ENCODE measurements at places on chromosomes 6 and 20. TPM values are rescaled to one million over a fixed set of nuclear protein-coding genes. Genes with fewer than 3 reads are reported as not detected.
A peak's percentile ranks its signal among the peaks of the same experiment; 100 is the strongest.

The OR12D3 gene
- total RNA-seq = not detected

The PGC gene
- total RNA-seq = not detected

The DNMT3B gene
- total RNA-seq = 0.37 TPM

The HIVEP1 gene
- total RNA-seq = 33.3 TPM

The PPP1R14C gene
- 37.0 TPM for total RNA-seq

The PDYN gene
- total RNA-seq = not detected

The TFAP2A gene
- not detected for total RNA-seq

The SALL4 gene
- not detected for total RNA-seq

The KCNK5 gene
- total RNA-seq = 58.6 TPM

GRCh38 chr6:142805042-142805441 is 139.9 kb downstream of the HIVEP2 start:
- DNase-seq = no peak
- H3K27me3 ChIP-seq = no peaks in the 10 kb centered on the region
- no peaks in the 10 kb centered on the region for H3K36me3 ChIP-seq
- no peak overlapping the region for H3K27ac ChIP-seq
- H3K4me1 ChIP-seq = no peaks in the 10 kb centered on the region

DNA sequence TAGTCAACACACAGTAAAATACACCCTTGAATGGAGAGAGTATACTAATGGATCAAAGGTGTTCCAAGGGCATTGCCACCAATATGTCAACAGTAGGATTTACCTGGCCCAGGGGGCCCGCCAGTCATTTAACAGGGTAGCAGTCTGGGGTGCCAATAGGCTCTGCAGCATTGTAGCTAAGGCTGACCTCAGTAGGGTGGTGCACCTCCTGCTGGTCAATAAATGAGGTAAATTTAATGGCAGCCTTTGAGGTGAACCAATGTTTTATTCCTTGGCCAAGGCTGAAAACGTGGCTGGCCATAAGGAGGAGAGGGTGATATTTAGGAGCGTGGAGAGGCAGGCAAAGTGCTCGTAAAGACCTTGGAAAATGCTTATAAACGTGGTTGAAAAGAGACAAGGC is 147.2 kb downstream of the RPS12 start:
- H3K36me3 ChIP-seq = no peaks in the 10 kb centered on the region
- H3K4me1 ChIP-seq = no peaks in the 10 kb centered on the region
- H3K27ac ChIP-seq = no peak overlapping the region
- H3K27me3 ChIP-seq = peaks cover 5% of the 10 kb centered on the region
- no peak for DNase-seq
- H3K4me3 ChIP-seq = no peak overlapping the region

- no peaks in the 10 kb centered on the region for H3K36me3 ChIP-seq
- H3K4me1 ChIP-seq = peaks cover 50% of the 10 kb centered on the region
- H3K27me3 ChIP-seq = no peaks in the 10 kb centered on the region
- H3K4me3 ChIP-seq = no peak overlapping the region
- H3K27ac ChIP-seq = peak overlapping the region; percentile 69
- DNase-seq = peak; percentile 21
Measured at GRCh38 chr6:109348226-109348625, 34.0 kb downstream of the CD164 start.

GRCh38 chr20:1204113-1204512 is 859 bp downstream of the C20orf202 start:
- no peaks in the 10 kb centered on the region for H3K36me3 ChIP-seq
- no peak overlapping the region for H3K27ac ChIP-seq
- no peak overlapping the region for H3K4me3 ChIP-seq

GRCh38 chr6:127533011-127533410 is 13.9 kb upstream of the MTCL3 start:
- no peak for DNase-seq
- H3K27me3 ChIP-seq = peaks cover 3% of the 10 kb centered on the region
- no peak overlapping the region for H3K4me3 ChIP-seq
- H3K27ac ChIP-seq = no peak overlapping the region
- H3K4me1 ChIP-seq = no peaks in the 10 kb centered on the region
- H3K36me3 ChIP-seq = no peaks in the 10 kb centered on the region

DNA sequence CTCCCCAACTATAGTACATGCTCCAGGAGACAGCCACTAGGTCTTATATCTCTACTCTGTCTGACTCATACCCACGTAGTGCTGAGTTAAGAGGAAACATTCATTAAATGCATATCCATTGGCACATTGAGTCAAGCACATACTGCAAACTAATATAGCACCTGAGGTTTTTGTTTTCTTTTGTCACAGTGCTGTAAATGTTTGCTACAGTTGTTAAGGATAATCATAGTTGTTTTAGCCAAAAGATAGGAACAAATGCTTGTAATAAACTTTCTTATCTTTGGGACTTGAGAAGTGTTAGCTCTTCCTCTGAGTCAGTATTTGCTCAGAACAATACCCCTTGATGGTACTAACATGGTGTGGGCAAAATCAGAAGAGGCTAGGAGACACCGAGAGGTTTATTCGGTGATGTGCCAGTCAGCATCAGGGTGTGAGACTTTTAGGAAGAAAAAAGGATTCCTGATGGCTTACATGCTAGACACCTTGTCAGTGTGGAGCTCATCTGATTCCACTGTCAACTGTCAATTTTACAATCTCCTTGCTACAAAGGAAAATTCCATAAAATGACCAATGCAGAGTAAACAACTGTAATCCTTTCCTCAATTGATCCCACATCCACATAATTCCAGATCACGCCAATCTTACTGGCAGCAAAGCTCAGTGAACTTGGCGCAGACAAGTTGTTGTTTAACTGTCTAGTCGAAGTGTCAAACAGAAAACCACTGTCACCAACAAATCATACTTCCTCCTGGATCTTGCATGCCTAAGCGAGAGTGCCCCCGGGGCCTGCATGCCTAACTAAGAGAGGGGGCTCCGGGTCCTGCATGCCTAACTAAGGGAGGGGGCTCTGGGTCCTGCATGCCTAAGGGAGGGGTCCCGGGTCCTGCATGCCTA is 36.1 kb downstream of the ELOVL2 start:
- DNase-seq = no peak
- H3K27me3 ChIP-seq = peaks cover 23% of the 10 kb centered on the region
- no peak overlapping the region for H3K27ac ChIP-seq

DNA sequence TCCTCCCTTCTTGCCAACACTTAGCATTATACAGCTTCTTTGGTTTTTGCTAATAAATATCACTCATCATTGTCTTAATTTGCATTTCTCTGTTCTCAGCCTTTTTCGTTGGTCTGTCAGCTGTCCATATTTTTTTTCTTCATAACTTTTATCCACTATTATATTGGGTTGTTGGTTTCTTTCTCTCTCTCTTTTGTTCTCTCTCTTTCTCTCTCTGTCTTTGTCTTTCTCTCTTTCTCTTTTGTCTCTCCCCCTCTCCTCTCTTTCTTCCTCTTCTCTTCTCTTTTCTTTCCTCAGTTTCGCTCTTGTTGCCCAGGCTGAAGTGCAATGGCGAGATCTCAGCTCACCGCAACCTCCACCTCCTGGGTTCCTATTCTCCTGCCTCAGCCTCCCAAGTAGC is 36.5 kb downstream of the JARID2 start:
- H3K4me3 ChIP-seq = no peak overlapping the region
- H3K4me1 ChIP-seq = peaks cover 15% of the 10 kb centered on the region
- H3K27me3 ChIP-seq = no peaks in the 10 kb centered on the region
- H3K36me3 ChIP-seq = no peaks in the 10 kb centered on the region
- no peak for DNase-seq

DNA sequence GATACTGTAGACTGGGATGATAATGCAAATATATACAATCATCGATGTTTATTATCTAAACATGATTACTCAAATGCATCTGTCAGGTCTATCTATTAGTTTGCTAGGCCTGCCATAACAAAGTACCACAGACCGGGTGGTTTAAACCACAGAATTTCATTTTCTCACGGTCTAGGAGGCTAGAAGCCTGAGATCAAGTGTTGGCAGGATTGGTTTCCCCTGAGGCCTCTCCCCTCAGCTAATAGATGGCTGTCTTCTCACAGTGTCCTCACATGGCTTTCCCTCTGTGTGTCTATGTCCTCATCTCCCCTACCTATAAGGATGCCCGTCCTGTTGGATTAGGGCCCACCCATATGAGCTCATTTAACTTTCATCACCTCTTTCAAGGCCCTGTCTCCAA is 512.6 kb upstream of the SLC35B3 start:
- H3K27ac ChIP-seq = no peak overlapping the region
- no peaks in the 10 kb centered on the region for H3K27me3 ChIP-seq
- DNase-seq = no peak
- no peaks in the 10 kb centered on the region for H3K4me1 ChIP-seq
- H3K36me3 ChIP-seq = no peaks in the 10 kb centered on the region
- H3K4me3 ChIP-seq = no peak overlapping the region

DNA sequence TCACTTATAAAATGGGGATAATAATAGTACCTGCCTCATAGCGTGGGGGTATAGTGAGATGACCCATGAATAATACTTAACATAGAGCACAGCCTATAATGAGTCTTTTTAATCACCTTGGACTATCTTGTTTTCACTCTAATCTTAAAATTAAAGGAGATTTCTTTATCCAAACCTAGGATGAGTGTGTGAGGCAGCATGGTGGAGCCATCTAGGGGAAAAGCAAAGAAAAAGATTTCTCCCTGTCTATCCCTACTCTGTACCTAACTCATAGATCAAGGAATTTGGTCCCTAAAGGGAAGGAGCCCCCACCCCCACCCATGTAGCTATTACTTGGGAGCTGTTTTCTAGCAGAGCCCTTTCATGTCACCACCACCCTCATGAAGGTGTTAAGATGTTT is 45.2 kb upstream of the PAK5 start:
- H3K4me3 ChIP-seq = no peak overlapping the region
- no peak overlapping the region for H3K27ac ChIP-seq
- H3K27me3 ChIP-seq = no peaks in the 10 kb centered on the region
- no peaks in the 10 kb centered on the region for H3K36me3 ChIP-seq
- no peak for DNase-seq

DNA sequence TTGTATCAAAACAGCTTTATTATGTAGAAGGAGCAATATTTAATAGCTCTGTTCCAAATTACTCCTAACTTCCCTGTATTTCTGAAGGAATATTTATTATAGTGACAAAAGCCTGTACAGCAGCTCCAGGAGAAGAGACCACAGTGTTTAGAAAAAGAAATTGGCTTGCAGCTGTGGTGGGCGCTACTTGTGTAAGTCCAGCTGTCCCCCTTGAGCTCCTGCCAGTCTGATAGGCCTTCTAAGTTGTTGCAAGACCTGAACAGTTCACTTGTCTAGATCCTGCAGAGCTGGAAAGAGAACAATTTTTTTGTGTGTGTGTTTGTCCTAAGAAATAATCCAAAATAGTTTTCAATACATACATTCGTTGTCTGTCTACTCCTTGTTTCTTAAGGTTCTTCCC is 86.6 kb downstream of the JARID2 start:
- no peak overlapping the region for H3K4me3 ChIP-seq
- no peaks in the 10 kb centered on the region for H3K27me3 ChIP-seq
- DNase-seq = no peak
- H3K4me1 ChIP-seq = peaks cover 11% of the 10 kb centered on the region
- H3K36me3 ChIP-seq = no peaks in the 10 kb centered on the region

GRCh38 chr6:26743941-26744699 is 84.6 kb upstream of the ZNF322 start:
- no peak for DNase-seq
- no peaks in the 10 kb centered on the region for H3K36me3 ChIP-seq
- H3K4me3 ChIP-seq = no peak overlapping the region
- no peaks in the 10 kb centered on the region for H3K4me1 ChIP-seq
- H3K27ac ChIP-seq = no peak overlapping the region

GRCh38 chr20:24676353-24676977 is 207.0 kb downstream of the SYNDIG1 start:
- H3K27ac ChIP-seq = no peak overlapping the region
- H3K4me3 ChIP-seq = no peak overlapping the region
- no peaks in the 10 kb centered on the region for H3K4me1 ChIP-seq

GRCh38 chr6:29112135-29112534 is 4.3 kb downstream of the OR2J3 start:
- H3K36me3 ChIP-seq = no peaks in the 10 kb centered on the region
- no peaks in the 10 kb centered on the region for H3K27me3 ChIP-seq
- H3K27ac ChIP-seq = no peak overlapping the region
- no peak overlapping the region for H3K4me3 ChIP-seq

DNA sequence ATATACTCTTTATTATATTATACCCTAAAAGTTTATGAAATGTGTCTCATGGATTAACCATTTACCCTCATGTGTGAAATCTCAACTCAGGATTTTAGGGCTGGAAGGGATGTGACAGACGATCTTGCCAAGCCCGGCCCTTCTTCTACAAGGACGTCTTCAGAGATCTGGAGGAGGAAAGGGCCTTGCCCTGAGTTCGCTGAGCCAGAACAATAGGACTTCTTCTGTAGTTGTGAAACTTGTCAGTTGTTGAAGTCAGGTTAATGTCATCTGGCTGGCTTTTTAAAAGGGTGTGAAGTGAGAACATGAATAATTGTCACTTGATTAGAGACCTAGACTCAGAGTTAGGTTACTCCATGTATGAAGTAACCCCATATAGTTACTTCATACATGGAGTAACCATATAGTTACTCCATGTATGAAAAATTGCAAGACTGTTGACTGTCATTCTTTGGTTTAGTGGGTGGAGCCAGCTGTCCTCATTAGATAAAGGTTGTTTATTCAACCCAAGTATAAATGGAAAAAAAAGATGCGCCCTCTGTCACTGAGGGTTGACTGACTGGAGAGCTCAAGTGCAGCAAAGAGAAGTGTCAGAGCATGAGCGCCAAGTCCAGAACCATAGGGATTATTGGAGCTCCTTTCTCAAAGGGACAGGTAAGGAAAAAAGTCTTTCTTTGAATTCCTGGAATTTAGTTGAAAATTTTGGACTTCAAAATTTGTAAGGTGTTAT is at the start of gene ARG1:
Gene ARG1 (plus strand): TSS at position 541 of the 730 bp plus-strand sequence. CDS start 57 bp downstream, at position 598.
- no peak for DNase-seq
- H3K4me3 ChIP-seq = no peak within 1 kb of the TSS
- H3K27ac ChIP-seq = no peak within 1 kb of the TSS

DNA sequence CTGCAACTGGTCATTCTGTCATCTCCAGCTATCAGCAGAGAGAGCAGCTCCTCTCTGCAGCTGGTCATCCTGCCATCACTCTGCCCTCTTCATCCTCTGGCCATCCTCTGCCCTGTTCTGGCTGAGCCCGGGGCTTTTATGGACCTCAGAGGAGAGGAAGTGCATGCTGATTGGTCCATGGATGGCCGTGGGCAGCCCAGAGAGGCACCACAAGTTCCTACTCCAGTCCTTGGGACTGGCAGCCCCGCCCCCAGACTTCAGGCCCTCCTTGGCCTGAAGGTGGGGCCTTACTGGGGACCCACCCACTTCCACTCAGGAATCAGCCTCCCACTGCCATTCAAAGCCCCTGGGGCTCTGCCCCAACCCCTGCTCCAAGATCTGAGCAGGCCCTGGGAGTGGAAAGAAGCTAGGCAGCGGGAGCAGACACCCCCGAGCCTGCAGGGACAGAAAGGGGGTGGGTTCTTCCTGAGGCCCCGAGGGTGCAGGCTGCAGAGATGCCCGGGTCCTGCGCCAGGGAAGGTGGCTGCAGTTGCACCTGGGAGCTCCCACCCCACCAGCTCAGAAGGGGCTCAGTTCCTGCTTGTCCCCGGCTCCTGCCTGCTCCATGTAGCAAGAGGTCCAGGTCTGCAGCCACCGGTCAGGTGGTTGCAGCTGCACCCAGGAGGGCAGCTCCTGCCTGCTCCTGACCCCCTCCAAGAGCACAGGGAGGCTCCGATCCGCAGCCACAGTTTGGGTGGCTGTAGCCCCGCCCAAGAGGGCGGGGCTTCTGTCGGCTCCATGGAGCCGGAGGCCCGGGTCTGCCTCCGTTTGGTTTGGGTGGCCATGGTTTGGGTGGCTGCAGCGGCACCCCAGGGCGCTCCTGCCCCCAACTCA is 34.1 kb upstream of the HMGA1 start:
- H3K4me3 ChIP-seq = no peak overlapping the region
- no peaks in the 10 kb centered on the region for H3K27me3 ChIP-seq
- DNase-seq = no peak
- no peaks in the 10 kb centered on the region for H3K36me3 ChIP-seq
- no peaks in the 10 kb centered on the region for H3K4me1 ChIP-seq

GRCh38 chr6:125832391-125833117 is 41.8 kb downstream of the NCOA7 start:
- no peak for DNase-seq
- H3K27ac ChIP-seq = peak overlapping the region; percentile 36
- H3K4me1 ChIP-seq = no peaks in the 10 kb centered on the region
- H3K4me3 ChIP-seq = no peak overlapping the region
- no peaks in the 10 kb centered on the region for H3K36me3 ChIP-seq

Measured in transverse colon (tissue), 4 donors.